Hippocampal formation (tissue), 2 donors: ENCODE measurements at places on chromosomes 3 and 15.

GRCh38 chr15:65409036-65409631 lies 13.6 kb downstream of the IGDCC4 start:
- no peak for DNase-seq

DNA sequence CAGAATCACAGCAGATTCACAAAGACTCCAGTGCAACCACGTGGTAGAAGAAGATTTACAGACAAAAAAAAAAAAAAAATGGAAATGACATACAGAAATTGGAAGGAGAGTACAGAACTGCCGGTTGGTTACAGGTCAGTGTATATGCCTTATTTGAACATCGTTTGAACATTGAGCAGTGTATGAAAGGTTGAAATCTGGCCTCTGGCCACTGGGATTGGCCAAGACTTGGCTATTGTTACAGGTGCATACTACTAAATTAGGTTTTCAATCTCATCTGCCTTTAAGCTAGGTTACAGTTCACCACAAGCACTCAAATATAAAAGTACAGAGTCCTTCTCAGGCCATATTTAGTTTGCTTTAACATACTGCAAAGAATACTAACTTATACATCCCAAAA lies 59.8 kb downstream of the THBS1 start:
- no peak for DNase-seq

- DNase-seq = no peak
Measured at GRCh38 chr15:69035205-69035917, 20.9 kb downstream of the NOX5 start.

- no peak for DNase-seq
Measured at GRCh38 chr15:57440167-57440566, 63.9 kb downstream of the CGNL1 start.

- peak; percentile 36 for DNase-seq
Measured at GRCh38 chr3:69203631-69204314, 81.4 kb upstream of the LMOD3 start.

- peak; percentile 34 for DNase-seq
Measured at GRCh38 chr3:21750831-21751391, at the start of gene ZNF385D. TSS of gene ZNF385D (minus strand) at chr3:21751210. CDS start at chr3:21750916, 294 bp downstream.

GRCh38 chr3:189625572-189625971 lies 5.6 kb upstream of the TP63 start:
- no peak for DNase-seq

GRCh38 chr3:13620281-13620680 lies 71.4 kb downstream of the FBLN2 start:
- DNase-seq = no peak

- no peak for DNase-seq
Measured at GRCh38 chr15:40439461-40439959, 1.2 kb upstream of the BAHD1 start.

GRCh38 chr3:196941729-196942225 lies 551 bp downstream of the NCBP2 start:
- no peak for DNase-seq

DNA sequence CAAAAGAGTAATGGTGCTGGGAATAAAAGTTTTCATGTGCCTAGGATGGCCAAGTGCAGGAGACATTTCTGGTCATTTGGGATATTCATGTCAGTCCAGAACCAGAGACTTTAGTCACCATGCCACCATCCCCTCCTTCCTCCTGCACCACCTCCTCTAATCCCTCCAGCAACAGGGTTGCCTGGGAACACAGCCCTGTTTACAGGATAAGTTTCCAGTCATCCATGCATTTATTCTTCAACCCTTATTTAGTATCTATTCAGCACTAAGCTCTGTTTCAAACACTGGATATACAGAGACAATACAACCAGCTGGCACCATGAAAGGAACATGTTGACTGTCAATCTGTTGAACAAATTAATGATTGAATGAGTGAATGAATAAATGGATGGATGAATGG lies 211.7 kb downstream of the CLSTN2 start:
- no peak for DNase-seq
